ENCODE measurements at places on chromosomes 5 and 9.
A peak's percentile ranks its signal among the peaks of the same experiment; 100 is the strongest.

DNA sequence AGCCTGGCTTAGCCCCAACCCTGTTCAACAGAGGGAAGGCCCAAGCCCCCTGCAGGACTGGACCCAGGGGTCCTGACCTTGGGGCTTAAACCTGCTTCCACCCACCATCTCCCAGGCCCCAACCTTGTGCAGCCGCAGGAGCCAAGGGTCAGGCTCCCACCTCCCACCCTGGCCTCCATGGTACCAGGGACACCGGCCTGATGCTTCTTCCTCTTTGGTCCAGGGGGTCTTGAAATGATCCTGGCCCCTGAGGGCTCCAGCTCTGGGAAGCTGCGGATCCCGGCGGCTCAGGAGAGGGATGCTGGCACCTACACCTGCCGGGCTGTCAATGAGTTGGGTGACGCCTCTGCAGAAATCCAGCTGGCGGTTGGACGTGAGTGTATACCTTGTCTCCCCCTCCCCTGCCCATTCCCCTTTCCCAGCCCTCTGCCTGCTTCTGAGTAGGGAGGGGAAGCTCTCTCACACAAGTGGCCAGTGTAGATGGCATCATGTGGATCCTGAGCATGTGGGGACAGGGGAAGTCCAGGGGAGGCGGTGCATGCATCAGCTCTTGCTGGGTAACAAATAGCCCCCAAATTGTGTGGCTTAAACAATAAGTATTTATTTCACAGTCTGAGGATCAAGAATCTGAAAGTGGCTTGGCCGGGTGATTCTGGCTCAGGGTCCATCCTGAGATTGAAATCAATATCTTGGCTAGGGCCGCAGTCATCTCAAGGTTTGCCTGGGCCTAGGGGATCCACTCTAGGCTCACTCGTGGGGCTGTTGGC, 44.3 kb downstream of the HMCN2 start:
- no peak for DNase-seq

DNA sequence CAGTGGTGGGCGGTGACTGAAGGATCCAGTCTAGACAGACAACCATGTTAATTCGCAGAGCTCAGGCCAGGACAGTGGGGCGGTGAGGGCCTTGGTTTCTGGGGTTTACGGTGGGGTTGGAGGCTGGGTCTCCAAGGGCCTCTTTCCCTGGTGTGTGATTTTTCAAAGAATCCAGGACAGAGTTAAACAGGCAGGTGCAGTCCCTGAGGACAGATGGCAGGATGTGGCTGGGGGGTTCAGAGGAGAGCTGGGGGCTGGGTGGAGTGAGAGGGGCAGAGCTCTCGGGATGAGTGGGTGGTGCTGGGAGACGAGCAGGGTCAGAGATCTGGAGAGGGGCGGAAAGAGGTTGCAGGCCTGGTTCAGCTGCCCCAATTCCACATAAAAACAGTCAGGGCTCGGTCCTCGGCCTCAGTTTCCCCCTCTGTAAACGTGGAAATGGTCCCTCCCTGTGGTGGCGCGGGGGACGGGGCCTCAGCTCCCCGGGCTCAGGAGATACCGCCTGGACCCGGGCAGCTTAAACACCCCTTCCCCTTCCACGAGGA, 145.9 kb downstream of the GAPVD1 start:
- no peak for DNase-seq

DNA sequence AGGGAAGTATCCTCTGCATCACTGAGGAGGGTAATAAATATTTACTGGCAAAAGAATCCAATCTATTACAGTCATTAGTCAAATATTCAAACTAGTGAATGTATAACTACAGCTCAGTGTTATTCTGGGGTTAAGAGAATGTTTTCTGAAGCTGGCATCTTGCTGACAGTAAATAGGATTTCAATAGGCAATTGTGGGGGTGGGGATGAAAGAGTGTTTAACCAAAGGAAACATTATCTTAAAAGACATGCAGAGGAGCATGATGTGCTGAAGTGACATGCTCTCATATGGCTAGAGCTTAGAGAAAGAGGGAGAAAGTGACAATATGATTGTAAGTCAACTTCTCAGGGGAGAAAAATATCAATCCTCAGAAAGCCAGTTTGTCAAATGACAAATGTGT, 618.4 kb upstream of the RIOK2 start:
- DNase-seq = no peak

GRCh38 chr5:174155281-174155680, 109.8 kb downstream of the NSG2 start:
- no peak for DNase-seq

GRCh38 chr9:113520109-113520642, 56.6 kb downstream of the RGS3 start:
- DNase-seq = no peak

DNA sequence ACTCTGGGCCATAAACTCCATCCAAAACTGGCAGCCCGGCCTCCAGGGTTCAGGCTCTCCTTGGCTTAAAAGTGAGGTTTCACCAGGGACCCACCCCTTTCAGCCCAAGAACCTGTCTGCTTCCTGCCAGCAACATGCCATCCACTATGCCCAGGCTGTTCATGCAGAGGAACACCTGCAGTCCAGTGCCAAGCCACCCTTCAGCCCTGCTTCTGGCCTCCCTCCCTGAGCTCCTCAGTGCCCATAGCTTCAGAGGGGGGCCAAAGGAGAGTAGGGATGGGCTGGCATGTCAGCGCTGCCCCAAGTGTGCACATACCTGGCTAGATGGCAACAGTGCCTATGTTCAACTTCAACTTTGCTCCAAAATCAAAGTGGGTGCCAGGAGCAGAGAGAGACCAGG, 166.9 kb upstream of the MRPS30 start:
- no peak for DNase-seq

GRCh38 chr5:133824661-133825254, 143.7 kb downstream of the C5orf15 start:
- peak; percentile 15 for DNase-seq

- no peak for DNase-seq
Observed at GRCh38 chr9:133114886-133115603, 6.0 kb downstream of the RALGDS start.

GRCh38 chr5:2991884-2992283, 240.4 kb upstream of the IRX2 start:
- no peak for DNase-seq

DNA sequence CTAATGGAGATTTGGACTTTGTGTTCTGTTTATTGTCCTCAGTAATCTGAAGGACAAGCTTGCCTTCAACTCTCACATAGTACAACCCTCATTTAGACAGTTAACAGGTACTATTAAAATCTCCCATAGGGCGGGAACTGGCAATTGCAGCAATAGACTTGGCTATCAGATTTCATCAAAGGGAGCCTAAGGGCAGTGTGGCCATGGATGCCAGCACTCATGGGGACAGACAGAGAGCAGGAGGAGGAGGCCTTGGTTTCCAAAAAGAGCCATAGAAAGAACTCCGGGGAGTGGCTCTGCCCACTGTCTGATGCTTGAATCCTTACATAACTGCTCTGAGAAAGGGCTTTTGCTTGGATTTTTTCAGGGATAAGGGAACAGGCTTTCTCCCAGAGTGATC, 6.8 kb downstream of the SLC36A1 start:
- DNase-seq = no peak

DNA sequence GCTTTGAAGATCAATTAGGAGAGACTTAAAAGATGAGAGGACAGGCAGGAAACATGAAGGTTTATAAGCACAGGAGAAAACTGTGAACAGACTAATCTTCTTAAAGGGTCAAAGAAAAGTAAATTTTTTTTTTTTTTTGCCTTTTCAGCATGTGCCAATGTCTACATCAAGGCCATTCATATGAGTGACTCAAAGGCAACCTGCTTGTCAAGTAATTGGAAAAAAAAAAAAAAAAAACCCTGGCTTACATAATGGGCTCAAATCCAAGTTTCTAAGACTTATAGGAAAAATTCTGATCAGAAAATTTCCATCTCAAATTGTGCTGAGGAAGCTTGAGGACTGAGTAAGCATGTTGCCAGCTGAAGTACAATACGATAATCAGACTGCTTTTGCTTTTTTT, 15.9 kb downstream of the PPP2R2B start:
- no peak for DNase-seq

DNA sequence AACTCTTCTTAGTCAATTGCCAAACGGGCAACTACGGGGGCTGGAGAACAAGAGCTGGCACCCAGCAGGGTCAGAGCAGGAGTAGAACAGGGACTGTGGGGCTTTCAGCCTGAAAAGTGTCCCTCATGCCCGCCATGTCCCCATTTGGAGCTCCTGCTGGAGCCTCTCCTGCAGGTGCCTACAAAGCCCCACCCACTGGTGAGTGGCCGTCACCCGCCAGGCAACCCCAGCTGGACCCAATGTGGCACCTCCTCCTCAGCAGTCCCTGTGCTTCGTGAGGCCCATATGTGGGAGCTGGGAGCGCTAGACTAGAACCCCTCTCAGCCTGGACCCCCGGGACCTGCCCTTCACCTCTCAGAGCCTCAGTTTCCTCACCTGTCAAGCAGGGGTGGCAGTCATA, 40.9 kb downstream of the VAV2 start:
- DNase-seq = no peak

DNA sequence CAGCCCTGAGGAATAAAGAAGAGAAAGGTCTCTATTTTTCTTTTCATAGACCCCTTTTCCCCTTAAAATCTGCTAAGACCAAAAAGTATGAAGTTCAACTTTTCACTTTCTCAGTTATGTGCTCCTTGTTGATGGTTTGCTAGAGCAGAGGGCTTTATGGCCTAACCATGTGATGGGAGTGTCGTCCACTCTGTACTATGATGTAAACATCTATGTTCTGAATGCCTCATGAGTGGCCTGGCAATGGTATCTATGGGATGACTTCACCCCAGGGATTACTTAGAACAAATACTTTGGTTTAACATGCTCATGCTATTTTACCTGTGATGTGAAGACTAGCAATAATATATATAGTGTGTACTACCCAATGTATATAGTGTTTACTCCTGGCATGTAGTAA, 43.7 kb upstream of the MIER3 start:
- no peak for DNase-seq

- no peak for DNase-seq
Observed at GRCh38 chr5:83441747-83442146, 29.8 kb upstream of the VCAN start.

DNA sequence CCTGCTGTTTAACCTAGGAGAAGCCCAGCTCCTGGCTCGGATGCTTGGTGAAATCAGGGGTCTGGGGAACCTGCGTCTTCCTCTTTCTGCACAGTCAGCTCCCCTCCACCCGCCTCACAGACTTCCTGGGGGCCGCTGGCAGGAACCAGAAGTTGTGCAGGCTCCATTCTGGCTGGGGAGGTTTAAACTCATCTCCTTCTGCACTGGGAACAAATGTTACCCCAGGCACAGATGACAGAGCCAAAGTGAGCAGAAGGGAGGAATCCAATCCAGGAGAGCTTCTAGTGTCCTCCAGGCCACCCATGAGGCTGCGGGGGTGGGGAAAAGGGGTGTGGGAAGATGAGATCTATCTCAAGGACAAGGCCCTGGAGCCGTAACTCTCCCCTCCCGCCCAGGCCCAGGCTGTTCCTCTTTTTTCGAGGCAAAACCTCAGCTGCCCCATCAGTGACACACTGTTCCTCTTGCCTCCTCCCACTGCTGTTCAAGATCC, 31.2 kb downstream of the KCNMB1 start:
- DNase-seq = no peak

- DNase-seq = no peak
Observed at GRCh38 chr5:141823056-141823455, 55.2 kb downstream of the PCDH1 start.

- no peak for DNase-seq
Observed at GRCh38 chr9:91161465-91162300, 200.0 kb downstream of the AUH start.

DNA sequence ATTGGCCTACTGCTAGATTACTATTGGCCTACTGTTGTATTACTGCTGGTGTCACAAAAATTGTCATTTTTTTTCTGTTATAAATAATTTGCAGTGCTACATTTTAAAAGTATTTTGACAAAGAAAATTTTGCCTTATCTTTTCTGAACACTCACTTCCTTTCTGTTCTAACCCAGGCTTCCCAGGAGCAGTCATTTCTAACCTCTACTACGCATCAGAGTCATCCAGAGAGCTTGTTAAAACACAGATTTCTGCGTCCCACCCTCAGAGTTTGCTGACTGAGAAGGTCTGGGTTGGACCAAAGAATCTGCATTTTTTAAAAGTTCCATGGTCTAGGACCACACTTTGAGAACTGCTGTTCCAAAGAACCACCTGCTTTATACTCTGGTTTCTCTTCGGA, 306.1 kb downstream of the GLIS3 start:
- DNase-seq = no peak

DNA sequence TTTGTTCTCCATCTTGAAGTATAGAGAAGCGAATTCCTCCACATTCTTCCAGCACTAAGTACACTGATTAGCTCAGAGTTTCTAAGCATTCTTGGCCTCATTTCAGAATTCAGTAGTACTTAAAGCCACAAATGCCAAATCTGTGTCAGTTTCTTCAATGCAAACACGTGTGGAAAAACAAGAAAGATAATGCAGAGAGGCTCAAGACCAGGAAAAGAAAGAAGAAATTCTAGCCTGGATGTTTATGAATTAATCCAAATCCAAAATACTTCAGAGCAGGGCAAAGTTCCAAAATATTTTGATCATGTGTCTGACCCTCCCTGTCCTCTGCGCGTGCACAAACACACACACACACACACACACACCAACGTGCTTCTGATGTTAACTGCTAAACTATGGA, 457.6 kb downstream of the SLCO4C1 start:
- no peak for DNase-seq

GRCh38 chr9:89837162-89837933, 232.5 kb downstream of the GADD45G start:
- no peak for DNase-seq

DNA sequence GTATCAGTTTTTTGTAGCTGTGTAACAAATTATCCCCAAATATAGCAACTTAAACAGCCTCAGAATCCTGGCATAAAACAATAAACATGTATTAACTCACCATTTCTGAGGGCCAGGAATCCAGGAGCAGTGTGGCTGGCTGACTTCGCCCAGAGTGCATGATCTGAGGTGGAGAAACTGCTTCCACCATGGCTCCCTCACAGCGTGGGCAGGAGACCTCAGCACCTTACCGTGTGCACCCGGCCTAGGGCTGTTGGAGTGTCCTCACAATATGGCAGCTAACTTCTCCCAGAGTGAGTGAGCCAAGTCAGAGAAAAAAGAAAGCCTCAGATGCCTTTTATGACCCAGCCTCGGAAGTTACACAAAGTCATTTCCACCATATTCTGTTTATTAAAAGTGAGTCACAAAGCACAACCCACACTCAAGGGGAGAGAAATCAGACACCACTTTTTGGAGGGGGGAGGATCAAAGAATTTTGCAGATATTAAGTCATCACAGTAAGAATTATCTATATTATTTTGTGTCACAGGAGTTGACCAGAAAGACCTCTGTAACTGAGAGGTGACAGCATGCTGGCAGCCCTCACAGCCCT, 59.6 kb downstream of the TSTD2 start:
- DNase-seq = no peak

- DNase-seq = no peak
Observed at GRCh38 chr9:107665057-107665456, 175.5 kb upstream of the KLF4 start.

Data from stimulated activated CD8-positive, alpha-beta memory T cell treated with anti-CD3 and anti-CD28 coated beads, Interleukin-7, amount 100 ng/mL, for 48 hours (primary cell).